ENCODE measurements at places on chromosomes 13 and 19. TPM values are rescaled to one million over a fixed set of nuclear protein-coding genes. Genes with fewer than 3 reads are reported as not detected.

Gene ANGPTL4
- total RNA-seq, result 1.4 TPM

Gene ZFP30
- total RNA-seq, result 6.3 TPM

Gene SRRM5
- not detected for total RNA-seq

Gene ZNF528
- total RNA-seq, result 25.5 TPM

Gene JSRP1
- total RNA-seq, result 2.4 TPM

- no peaks in the 10 kb centered on the region for H3K36me3 ChIP-seq
- no peaks in the 10 kb centered on the region for H3K27me3 ChIP-seq
- no peak for DNase-seq
- peaks cover 5% of the 10 kb centered on the region for H3K4me1 ChIP-seq
These were observed 40.9 kb upstream of the KPNA3 start for GRCh38 chr13:49833402-49833801.

DNA sequence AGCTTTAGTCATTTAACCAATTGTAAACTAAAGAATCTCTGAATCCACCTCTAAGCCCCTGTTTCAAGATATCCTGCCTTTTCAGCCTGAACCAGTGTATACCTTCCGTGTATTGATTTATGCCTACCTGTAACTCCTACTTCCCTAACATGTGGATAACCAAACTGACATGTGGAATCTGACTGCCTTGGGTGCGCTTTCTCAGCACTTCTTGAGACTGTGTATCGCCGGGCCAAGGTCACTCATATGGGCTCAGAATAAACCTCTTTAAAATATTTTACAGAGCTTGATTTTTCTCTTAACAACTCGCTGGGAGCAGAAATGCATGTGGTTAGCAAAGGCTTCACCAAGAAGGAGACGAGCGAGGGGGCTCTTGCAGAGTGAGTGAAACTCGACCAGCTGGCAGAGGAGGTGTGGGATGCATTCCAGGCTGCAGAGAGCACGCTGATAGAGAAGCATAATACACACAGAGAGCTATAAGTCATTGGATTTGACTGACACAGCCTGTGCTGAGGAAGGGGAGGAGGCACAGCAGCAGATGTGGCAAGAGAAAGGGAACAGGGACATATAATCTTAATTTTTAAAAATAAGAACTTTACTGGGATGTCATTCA lies 268.2 kb upstream of the MAB21L1 start:
- H3K4me3 ChIP-seq, result no peak overlapping the region
- no peak overlapping the region for H3K27ac ChIP-seq
- H3K4me1 ChIP-seq, result peaks cover 4% of the 10 kb centered on the region
- DNase-seq, result no peak
- no peaks in the 10 kb centered on the region for H3K27me3 ChIP-seq

DNA sequence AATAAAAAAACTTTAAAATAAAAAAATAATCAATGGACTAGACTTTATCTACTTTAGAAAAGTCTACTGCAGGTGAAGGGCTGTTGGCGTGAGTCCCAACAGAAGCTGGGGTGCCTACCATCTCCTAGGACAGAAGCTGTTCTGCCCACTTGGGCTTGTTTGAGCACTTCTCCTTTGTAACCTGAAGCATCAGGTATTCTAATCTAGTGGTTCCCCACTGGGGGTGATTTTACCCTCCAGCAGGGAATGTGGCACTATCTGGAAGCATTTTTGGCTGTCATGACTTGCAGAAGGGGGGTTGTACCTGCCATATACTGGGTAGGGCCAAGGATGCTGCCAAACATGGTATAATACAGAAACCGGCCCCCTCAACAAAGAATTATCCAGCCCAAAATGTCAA lies 16.2 kb upstream of the DOCK9 start:
- no peak for DNase-seq
- peaks cover 12% of the 10 kb centered on the region for H3K4me1 ChIP-seq
- H3K27ac ChIP-seq, result peak overlapping the region; percentile 52

- H3K27me3 ChIP-seq, result no peaks in the 10 kb centered on the region
- no peak for DNase-seq
- H3K27ac ChIP-seq, result no peak overlapping the region
These were observed 163.8 kb upstream of the SOX1 start for GRCh38 chr13:111903143-111903542.

GRCh38 chr19:54928299-54928698 lies 19.0 kb downstream of the NLRP7 start:
- no peaks in the 10 kb centered on the region for H3K27me3 ChIP-seq
- H3K36me3 ChIP-seq, result no peaks in the 10 kb centered on the region
- no peak overlapping the region for H3K4me3 ChIP-seq
- no peak overlapping the region for H3K27ac ChIP-seq

DNA sequence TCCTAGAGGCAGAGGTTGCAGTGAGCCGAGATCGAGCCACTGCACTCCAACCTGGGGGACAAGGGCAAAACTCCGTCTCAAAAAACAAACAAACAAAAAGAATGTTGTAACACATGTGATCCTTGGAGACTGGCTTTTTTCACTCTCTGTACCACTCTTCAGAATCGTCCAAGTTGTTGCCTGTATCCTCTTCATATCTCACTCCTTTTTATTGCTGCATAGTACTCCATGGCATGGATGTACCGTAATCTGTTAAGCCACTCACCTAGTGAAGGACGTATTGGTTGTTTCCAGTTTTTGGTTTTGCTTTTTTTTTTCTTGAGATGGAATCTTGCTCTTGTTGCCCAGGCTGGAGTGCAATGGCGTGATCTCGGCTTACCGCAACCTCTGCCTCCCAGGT lies 7.0 kb upstream of the CD22 start:
- no peak for DNase-seq
- no peaks in the 10 kb centered on the region for H3K27me3 ChIP-seq
- H3K27ac ChIP-seq, result no peak overlapping the region

- H3K4me3 ChIP-seq, result no peak overlapping the region
- no peaks in the 10 kb centered on the region for H3K36me3 ChIP-seq
- no peaks in the 10 kb centered on the region for H3K4me1 ChIP-seq
These were observed 9.3 kb upstream of the FBXL3 start for GRCh38 chr13:77036279-77036678.

DNA sequence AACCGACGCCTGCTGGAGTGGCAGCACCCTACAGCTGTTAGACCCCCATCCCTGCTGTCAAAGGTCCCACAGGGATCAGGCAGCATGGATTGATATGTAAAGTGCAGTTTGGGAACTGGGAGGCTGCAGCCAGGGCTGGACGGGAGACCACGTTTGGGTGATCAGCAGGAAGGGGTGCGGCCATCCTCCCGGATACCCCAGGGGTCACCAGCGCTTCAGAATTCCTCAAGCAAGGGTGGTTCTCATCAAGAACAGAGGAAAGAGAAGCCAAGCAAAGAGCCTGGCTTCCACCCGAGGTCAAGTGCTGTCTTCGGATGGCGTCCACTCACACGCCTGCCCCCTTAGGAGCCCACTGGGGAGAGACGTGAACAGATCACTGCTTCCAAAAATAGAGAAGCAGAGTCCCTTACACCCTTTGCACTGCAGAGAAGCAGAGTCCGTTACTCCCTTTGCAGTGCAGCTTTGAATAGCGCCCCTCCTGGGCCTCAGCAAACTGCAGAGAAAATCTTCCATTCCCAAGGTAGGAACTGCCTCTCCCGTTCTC lies 35.5 kb downstream of the DHRS12 start:
- no peak overlapping the region for H3K4me3 ChIP-seq
- no peaks in the 10 kb centered on the region for H3K27me3 ChIP-seq
- H3K27ac ChIP-seq, result no peak overlapping the region
- 0 out of 2 replicates have a peak, but pooled peaks cover 3% of the 10 kb centered on the region for H3K36me3 ChIP-seq
- peaks cover 19% of the 10 kb centered on the region for H3K4me1 ChIP-seq
- DNase-seq, result peak; percentile 78

GRCh38 chr19:54873990-54874389 lies at the start of gene FCAR:
TSS of gene FCAR (plus strand) at chr19:54874235. CDS start at chr19:54874290, 55 bp downstream.
- no peak within 1 kb of the TSS for H3K27ac ChIP-seq
- DNase-seq, result no peak
- H3K27me3 ChIP-seq, result no peaks in the 10 kb centered on the region
- H3K36me3 ChIP-seq, result no peaks in the 10 kb centered on the region

GRCh38 chr13:78364711-78365110 lies 238.6 kb downstream of the POU4F1 start:
- H3K36me3 ChIP-seq, result no peaks in the 10 kb centered on the region
- no peaks in the 10 kb centered on the region for H3K27me3 ChIP-seq
- no peaks in the 10 kb centered on the region for H3K4me1 ChIP-seq
- no peak overlapping the region for H3K4me3 ChIP-seq
- no peak overlapping the region for H3K27ac ChIP-seq

All from GM23338 (cell line).